ENCODE measurements at places on chromosomes 13 and 19.

GRCh38 chr13:111039735-111040134 is 75.4 kb upstream of the ARHGEF7 start:
- DNase-seq, result no peak

DNA sequence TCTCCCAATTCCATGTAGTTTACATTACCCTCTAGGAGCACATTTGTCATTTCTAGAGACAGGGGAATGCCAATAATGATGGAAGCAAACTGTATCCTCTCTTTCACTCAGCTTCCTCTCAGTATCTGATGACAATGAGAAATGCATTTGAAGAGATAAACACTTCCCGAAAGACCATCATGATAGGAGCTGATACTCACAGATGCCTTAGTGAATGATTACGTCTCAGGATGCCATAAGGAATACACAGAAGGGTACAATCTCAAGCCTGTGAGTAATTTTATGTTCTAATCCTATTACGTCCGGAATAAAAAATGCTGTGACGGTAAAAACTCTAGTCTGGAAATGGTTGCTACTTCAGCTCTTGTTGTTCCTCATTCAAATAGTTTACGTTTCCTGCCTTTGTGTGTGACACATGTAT is 663.8 kb upstream of the MIR17HG start:
- DNase-seq, result no peak

GRCh38 chr13:98938801-98939200 is 39.1 kb downstream of the DOCK9 start:
- DNase-seq, result no peak

DNA sequence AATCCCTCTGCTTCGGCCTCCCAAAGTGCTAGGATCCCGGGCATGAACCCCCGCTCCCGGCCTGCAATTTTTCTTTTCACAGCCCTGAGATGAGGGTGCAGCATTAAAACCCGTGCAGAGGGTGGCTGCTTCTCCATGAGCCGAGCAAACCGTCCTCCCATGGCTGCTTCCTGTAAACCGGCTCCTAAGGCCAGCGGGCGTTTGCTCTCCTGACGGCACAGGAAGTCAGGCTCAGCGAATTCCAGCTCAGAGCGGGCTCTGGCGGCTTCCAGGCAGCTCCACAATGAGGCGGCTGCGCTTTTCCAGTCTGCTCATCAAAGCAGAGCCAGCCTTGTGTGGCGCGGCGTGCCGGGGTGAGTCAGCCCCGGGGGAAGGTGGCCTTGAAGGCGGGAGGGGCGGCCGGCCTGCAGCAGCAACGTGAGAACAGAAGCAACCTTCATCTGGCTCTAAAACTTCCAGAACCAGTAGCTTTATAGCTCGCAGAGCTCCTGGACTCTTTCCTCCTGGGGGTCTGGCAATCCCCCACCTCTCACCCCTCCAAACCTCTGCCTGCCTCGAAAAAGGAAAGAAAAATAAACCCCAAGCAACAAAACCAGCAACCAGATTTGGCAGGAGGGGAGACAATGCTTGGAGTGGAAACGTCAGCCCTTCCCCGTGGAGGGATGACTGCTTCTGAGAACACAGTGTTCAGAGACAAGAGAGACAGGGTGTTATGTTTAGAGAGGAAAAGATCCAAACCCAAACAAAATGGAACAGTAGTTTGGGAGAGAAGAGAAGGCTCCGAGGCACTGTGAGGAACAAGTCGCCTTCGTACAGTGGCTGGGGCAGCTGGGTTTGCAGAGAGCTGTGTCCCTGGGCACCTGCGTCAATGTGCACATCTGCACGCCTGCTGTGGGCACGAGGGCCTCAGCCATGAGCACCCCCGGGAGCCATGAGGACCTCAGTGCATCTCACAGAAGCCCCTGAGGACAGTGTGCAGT is 67.8 kb downstream of the GADD45B start:
- DNase-seq, result peak; percentile 70

- no peak for DNase-seq
These were observed 138.2 kb downstream of the KCNRG start for GRCh38 chr13:50153401-50153800.
